ENCODE measurements at places on chromosomes 13 and 19.

- no peak for DNase-seq
Observed at GRCh38 chr13:114140906-114141250, 8.5 kb upstream of the RASA3 start.

DNA sequence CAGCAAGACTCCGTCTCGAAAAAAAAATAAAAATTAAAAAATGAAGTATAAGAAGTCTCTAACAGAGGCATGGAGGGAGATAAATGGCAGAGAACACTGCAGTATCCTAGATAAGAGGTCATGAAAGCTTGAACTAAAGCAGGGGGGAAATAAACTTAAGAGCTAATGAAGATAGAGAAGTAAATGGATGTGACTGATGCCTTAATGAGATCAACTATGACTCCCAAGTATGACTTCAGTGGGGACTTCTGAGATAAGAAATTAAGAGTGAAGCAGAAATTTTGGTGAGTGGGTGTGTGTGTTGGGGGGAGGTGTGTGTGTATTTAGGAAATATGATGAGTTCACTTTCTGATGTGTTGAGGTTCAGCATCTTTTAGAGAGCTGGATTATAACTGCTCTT is 55.1 kb downstream of the DIAPH3 start:
- no peak for DNase-seq

- DNase-seq: no peak
Observed at GRCh38 chr19:55459551-55459949, 1.9 kb downstream of the ISOC2 start.

DNA sequence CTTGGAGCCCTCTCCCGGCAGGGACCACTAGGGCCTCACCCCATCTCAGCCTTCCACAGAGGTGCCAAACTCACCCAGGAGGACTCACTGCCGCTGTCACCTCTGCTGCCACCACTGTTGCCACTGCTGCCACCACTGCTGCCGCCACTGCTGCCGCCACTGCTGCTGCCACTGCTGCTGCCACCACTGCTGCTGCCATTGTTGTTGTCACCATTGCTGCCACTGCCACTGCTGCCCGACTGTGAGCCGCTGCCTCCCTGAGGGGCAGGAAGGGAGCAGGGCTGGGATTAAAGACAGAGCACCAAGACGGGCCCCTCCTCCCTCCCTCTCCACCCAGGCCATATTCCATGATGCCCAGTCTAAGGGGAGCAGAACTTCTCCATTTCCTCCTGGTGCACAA is 2.1 kb downstream of the DMKN start:
- no peak for DNase-seq

DNA sequence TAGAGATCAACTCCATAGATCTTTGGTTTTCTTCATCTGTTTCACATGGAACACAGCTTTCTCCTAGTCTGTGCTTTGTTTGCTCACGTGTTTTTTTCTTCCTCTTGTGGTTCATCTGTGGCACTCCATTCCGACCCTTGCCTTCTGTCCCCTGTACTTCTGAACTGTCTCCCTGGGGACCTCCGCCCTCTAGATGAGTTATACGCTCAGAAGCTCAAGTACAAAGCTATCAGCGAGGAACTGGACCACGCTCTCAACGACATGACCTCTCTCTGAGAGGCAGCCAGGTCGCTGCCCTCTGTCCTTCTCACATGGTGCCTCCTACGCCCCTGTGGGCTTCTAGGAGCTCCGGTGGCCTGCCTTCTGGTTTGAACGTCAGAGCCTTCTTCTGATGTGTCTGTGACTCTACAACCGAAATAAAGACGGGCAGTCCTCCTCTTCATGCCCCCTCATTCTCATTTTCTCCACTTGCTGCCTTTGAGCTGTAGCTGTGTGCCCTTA is 16.6 kb upstream of the RAB8A start:
- no peak for DNase-seq

- peak; percentile 83 for DNase-seq
Observed at GRCh38 chr19:40221858-40222619, 3.9 kb upstream of the TTC9B start.
